Cerebellar nuclear complex (tissue), 1 donor: ENCODE measurements at places on chromosomes 3 and 15.

DNA sequence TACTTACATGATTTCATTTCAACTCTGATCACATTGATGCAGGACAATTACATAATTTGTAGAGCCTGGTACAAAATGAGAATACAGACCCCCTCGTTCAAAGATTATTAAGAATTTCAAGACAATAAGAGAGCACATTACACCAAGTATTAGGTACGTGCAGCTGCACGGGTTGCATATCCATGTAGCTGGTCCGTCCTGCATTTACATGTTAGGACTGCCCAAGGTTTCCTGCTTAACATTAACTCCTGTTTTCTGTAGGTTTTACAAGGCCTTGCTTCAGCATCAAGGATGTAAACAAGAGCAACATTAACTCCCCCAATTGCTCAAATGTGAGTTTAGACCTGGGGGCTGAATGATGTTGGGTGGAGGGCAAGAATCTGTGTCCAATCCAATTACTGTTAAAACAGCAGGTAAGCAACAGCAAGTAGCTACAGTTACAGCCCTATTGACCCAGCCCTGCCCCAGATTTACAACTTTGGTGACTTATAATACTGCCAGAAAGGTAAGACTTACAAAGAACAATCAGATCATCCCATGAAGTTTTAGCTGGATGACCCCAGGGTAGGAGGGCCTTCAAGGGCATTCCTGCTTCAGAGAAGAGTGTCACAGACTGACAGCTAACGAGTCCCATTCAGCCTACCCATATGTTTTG lies 127.4 kb upstream of the PPP2R3A start:
- no peak for DNase-seq

DNA sequence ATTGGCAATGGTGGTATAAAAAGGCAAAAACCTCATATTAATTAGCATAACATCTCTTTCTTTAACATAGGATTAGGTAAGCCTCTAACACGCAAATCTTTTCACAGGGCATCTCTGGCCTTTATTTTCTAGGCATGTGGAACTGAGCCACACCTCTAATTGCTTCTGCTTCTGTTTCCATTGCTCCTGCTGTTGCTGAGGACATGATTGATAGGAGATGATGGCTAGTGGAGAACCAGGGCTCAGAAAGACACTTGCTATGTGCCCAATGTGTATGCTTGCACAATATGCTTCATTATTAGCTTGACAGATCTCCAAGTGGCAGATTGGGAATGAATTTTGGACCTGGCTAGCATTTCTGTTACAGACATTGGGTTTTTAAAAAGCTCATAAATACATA lies 114.5 kb downstream of the EPHA3 start:
- no peak for DNase-seq

- no peak for DNase-seq
These were observed 17.5 kb downstream of the CCR8 start for GRCh38 chr3:39346785-39347585.

DNA sequence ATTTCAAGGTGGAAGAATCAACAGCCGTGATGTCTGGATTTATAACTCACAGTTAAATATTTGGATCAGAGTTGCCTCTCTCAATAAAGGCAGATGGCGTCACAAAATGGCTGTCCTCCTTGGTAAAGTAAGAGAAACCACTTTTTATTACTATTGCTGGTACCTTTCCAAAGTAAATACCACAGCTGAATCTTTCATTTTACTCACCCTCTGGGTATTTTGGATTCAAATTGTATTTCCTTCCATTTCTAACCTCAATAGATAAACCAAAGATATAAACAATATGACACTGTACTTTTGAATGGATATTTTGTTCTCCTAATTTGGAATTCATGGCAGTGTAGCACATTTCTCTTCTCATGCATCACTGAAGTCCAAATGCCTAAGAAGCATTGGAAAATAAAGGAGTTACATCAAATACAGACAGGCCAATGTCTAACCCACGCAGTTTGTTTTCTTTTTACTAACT lies 29.5 kb downstream of the KLHL24 start:
- DNase-seq, result no peak

- DNase-seq, result no peak
These were observed 171.8 kb upstream of the WNT5A start for GRCh38 chr3:55658690-55659562.

DNA sequence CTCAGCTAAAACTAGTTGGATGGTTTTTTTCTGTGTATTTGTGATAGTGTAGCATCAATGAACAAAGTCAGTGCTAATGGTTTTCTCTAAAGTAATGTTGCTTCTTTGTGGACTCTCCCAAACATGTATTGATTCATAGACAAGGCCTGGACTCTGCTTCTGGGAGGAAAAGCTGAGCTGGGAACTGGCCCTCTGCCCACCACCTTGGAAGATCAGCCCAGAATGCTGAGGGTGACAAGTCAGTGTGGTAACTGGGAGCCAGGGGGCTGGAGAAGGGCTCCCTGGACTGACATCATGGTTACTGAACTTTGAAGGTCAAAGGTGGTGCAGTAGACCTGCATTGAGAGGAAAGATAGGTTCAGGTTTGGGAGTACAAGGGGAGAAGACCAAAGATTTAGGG lies 3.0 kb downstream of the ARHGAP31 start:
- DNase-seq, result no peak

DNA sequence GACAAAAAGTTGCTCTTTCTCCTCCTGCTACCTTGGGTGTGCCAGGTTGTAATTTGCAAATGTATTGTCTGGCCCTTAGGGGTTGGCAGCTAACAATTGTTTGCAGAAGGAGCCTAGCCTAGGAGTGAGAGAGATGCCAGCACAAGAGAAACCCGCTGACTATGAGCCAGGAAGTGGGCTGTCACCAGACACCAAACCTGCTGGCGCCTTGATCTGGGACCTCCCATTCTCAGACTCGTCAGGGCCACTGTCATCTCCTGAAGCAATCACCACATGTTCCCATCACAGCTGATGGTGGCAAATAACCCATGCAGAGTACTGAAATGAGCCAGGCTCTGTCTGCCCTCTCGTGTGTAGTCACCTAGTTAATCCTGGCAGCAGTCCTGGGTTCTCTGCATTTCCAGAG lies 406.4 kb upstream of the NPAP1 start:
- DNase-seq, result no peak

- DNase-seq, result no peak
These were observed 389 bp downstream of the ARPC4 start for GRCh38 chr3:9793161-9793781.

GRCh38 chr3:131444180-131444579 lies 58.6 kb downstream of the MRPL3 start:
- no peak for DNase-seq

DNA sequence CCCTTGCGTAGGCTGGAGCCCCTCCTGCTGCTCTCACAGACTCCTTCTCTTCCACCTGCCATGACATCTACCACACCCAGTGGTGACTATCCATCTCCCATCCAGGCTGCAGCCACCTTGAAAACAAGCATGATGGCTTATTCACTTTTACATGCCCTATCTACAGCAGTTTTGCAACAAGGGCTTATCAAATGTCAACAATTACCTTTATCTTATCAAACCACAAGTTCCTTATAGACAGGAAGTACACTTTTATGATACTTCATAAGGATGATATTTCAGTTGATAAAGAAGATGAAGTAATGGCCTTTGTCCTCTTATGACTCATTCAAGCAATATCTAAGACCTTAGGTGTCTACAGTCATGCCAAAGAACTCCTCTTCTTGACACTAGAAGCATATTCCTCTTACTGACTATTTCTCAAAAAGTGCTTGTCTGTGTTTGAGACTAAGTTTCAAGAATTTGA lies 125.3 kb upstream of the SPRED1 start:
- DNase-seq, result no peak

DNA sequence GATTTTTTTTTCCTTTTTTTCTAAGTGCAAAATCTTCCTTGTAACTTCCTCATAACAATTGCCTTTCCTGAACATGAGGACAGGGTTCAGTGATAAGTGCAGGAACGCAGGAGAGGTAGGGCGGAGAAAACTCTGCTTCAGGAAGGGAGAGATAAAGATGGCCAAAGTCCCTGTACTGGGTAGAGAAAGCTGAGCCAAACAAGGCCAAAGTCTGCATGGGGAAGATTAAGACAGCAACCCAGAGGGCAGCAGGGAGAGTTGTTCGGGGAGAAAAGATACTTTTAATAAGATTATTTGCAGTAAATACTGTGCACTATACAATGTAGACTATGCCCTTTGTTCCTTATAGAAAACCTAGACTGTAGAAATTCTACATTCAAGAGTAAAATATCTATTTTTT lies 55.4 kb upstream of the LRRFIP2 start:
- DNase-seq, result no peak

GRCh38 chr15:86139828-86140227 lies 60.2 kb downstream of the AGBL1 start:
- DNase-seq, result no peak

GRCh38 chr15:73629798-73630429 lies 3.3 kb downstream of the NPTN start:
- DNase-seq, result no peak

DNA sequence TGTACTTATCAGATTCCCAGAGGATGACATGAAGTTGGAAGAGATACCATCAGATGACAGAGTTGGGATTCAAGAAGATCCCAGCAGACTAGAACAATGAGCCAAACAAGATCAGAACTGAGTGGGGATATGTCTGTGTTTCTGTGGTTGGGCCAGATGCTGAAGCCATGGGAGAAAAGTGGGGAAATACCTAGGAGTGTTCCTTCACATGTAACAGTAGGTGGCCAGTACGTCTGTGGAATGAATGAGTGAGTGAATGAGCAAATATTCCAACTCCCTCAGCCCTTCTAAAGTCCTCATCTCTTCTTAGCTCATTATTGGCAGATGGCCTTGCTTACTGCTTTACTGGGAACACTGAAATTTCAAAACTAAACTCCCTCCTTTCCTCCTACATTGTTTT lies 32.2 kb upstream of the GREM1 start:
- no peak for DNase-seq

DNA sequence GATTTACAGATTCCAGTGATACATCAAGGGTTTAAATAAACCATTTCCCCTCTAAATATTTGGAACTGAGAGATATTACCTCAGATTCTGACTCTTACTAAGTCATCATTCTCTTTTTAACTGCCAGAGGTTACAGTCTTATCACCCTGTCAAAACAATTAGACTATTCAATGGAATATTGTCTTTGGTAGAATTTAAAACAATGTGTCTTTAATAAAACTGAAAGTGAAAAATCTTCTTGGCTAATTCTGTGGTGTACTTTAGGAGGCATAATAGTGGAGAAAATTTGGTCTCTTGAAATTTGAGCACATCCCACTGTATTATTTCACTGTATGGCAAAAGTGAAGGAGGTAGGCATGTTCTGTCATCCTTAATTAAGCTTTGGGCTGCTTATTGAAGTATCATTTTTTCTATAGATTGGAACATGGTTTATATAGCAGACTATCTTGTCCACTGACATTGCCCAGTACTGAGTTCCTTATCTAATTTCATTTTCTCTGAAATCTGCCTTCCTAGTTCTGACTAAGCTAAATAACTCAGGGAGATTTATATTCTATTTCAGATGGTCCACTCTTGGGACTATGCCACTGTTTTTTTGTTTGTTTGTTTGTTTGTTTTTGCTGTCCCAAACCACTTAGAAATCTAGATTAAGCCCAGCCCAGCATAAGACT lies 48.0 kb upstream of the UTS2B start:
- DNase-seq, result no peak

DNA sequence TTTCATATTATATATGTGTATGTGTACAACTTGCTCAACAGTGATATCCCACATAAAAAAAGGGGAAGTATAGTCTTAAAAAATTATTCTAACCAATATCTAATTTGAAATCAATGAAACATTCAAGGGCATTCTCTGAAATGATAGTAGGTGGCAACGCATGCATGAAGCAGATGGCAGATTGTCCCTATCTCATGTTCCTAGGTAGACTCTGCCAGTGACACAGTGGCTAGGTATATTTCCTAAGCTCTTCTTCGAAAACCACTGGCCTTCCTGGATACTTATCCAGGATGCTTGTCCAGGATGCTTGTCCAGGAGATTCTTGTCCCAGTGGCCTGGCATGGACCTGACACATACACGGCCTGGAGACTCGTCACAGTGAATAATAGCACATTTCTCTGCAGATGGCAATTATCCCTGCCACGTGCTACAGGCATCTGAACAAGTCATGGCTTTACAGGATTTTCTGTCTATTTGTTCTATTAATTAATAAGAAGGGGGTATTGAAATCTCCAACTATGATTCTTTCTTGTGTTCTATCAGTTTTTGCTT lies 54.9 kb downstream of the OCA2 start:
- DNase-seq, result no peak

- no peak for DNase-seq
These were observed 280.7 kb upstream of the TLE3 start for GRCh38 chr15:70378126-70379031.

GRCh38 chr3:126466886-126467610 lies 8.6 kb downstream of the ZXDC start:
- no peak for DNase-seq

DNA sequence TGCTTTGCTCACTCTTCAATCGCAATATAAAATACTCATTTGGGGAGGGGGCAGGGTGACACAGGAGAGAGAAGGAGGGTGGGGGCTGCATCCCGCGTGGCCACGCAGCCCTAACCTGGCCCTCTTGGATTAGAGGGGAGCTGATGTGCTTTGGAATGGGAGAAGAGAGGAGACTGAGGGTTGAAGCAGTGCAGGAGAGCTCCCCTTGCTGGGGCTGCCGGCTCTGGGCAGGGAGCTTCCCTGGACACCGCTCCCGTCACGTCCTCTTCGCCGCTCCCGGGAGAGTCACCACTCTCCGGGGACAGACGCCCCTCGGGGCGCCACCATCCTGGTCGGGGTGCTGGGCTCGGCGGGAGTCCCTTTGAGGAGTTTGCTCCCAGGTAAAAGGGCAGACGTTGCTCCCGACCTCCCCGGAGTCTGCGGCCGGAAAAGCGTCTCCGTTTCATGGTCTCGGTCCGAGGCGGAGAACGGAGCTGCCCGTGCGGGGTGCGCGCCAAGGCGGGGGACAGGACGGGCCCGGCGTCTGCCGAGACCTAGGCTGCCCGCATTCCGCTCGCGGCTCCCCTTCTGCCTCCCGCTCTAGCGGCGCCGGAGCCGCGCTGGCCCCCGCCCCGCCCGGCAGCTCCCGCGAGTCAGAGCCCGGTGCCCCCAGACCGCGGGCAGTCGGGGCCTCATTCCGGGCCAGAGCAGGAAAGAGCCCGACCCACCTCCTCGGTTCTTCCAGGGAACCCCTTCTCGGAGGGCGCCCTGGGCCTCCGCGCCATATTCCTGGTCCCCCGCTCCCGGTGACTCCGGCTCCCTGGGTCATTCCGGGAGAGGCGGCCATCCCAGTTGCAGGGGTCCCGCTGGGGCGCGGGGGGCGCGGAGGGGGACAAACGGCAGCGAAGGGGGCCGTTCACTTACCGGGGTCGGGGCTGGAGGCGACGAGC lies 603 bp downstream of the SLC7A14 start:
- DNase-seq, result no peak

DNA sequence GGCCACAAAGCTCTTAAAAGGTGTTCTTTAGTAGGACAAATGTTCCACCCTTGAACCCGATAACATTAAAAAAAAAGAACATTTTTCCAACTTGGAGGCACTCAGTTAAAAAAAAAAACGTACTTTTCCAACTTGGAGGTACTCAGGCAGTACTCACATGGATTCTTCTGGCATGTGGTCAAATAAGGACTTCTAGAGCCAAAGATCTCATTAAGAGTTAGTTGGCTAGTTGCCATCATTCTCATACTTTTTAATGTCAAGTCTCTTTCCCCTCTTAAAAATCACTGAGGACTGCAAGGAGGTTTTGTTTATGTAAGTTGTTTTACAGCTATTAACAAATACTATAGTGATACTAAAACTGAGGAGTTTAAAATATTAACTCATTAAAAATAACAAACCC lies 101.0 kb downstream of the CADPS start:
- DNase-seq, result no peak
